Activated CD8-positive, alpha-beta T cell treated with anti-CD3 and anti-CD28 coated beads for 36 hours (primary cell): ENCODE measurements at places on chromosomes 12 and 14. TPM values are rescaled to one million over a fixed set of nuclear protein-coding genes. Genes with fewer than 3 reads are reported as not detected.

The KLRC3 gene
- 2.8 TPM for total RNA-seq

The PHLDA1 gene
- 33.9 TPM for total RNA-seq

The ABCC9 gene
- not detected for total RNA-seq

The KLRD1 gene
- total RNA-seq, result 10.8 TPM

The PCED1B gene
- total RNA-seq, result 119 TPM

The NEUROD4 gene
- total RNA-seq, result not detected

- DNase-seq, result no peak
Measured at GRCh38 chr12:124582108-124582424, 14.7 kb upstream of the NCOR2 start.

DNA sequence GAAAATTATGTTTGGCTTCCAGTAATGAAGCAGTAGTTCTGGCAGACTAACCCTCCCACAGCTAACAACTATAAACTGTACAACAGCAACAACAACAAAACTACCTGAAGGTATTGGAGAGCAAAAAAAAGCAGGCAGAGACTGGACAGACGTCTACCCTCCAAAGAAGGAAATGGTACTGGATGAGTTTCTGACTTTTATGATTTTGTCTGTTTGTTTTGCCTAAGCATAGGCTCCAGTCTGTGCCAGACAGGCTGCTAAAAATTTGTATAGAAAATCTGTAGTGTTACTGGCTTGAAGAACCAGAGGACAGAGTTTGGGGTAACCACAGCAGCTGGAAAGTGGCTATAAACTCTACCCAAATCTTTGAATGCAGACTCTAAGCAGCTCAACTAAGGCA, 131.3 kb downstream of the SLC25A47 start:
- no peak for DNase-seq

GRCh38 chr12:132023658-132024057, 73.9 kb downstream of the EP400 start:
- DNase-seq, result no peak

DNA sequence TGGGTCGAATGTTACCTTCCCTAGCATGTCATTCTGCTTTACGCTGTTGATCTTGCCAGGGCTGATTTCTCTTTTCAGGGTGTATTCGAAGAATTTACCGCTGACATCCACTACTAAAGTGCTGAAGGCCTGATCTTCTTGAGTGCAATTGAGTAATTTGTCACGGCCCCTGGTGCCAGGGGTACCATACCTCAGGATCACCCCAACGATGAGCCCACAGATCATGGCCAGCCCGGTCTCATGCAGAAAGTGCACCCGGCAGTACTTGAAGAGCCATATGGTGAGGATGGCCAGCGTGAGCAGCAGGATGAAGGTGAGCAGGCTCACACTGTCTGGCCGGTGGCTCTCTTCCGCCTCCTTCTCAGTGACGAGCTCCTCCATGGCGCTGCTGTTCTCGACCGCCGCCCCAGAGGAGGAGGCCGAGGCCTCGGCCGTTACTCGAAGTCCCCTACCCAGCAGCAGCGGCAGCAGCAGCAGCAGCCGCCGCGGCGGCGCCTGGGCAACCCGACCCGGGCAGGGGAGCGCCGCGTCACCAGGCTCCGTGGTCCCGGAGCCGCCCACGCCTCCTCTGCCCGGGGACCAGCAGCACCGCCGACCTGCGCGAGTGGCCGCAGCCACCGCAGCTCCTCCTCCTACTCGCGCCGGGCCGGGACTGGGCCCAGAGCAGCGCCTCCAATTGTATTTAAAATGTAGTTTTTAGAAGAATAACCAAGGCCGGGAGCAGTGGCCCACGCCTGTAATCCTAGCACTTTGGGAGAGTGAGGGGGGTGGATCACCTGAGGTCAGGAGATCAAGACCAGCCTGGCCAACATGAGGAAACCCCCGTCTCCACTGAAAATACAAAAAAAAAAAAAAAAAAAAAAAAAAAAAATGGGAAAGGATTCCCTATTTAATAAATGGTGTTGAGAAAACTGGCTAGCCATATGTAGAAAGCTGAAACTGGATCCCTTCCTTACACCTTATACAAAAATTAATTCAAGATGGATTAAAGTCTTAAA, 58.5 kb upstream of the TMPO start:
- DNase-seq, result peak; percentile 54

- no peak for DNase-seq
Measured at GRCh38 chr12:48938805-48939204, 13.5 kb upstream of the FKBP11 start.

GRCh38 chr12:6211421-6211869, 11.2 kb downstream of the CD9 start:
- DNase-seq, result no peak

GRCh38 chr12:57852200-57852599, 5.7 kb upstream of the CTDSP2 start:
- no peak for DNase-seq

DNA sequence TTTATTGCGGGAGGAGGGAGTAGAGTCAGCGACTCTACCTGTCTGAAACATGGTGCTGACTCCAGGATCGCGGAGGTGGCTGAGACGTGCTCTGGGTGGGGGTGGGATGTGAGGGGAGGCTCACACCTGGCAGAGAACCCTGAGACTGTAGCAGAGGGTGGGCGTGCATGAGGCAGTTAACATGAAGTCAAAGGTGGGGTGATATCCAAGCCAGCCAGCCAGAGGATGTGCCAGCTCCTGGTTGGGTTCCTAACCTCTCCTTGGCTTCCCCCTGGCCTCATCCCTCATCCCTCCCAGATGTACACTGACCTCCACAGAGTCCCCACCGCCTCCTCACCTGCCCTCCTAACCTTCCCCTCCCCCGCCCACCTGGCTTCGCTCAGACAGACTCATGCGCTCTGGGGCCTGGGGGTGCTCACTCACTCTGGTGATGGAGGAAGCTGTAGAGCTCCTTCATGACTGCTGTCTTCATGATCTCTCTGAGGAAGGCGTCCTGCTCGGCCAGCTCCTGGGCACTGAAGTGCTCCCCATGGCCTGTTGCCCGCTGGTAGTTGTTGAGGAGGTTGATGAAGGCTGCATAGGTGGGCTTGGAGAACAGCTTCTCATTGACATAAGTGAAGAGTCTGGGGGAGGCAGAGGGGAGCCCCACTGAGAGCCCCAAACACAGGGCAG, 9.3 kb downstream of the ENDOU start:
- no peak for DNase-seq

DNA sequence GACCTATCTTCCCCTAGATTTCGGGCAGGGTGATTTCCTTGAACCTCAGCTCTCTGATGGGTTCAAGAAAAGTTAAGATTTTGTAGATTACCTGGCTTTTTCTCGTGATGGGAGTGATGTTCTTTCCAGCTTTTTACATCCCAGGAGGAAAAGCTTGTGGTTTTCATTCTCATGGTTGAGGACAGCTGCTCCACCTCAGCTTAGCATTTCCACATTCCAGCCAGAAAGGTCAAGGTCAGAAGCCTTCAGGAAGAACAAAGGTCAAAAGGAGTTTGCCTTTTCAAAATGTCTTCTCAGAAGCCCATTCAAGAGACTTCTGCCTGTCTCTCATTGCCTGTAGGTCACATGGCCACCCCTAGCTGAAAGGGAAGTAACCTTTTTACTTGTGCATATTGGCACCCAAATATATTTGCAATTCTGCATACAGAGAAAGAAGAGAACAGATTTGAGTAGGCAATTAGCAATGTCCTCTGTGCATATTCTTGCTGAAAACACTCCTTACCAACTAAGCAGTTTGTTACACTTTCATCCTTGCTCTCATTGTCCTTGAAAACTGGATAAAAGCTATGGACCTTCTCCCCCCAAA, 6.6 kb upstream of the ADGRD1 start:
- DNase-seq, result no peak

- no peak for DNase-seq
Measured at GRCh38 chr12:31533470-31533869, 57.5 kb downstream of the DENND5B start.

- no peak for DNase-seq
Measured at GRCh38 chr12:8154526-8154925, 2.3 kb upstream of the ZNF705A start.

- no peak for DNase-seq
Measured at GRCh38 chr12:123363390-123363739, 1.3 kb downstream of the SBNO1 start.

DNA sequence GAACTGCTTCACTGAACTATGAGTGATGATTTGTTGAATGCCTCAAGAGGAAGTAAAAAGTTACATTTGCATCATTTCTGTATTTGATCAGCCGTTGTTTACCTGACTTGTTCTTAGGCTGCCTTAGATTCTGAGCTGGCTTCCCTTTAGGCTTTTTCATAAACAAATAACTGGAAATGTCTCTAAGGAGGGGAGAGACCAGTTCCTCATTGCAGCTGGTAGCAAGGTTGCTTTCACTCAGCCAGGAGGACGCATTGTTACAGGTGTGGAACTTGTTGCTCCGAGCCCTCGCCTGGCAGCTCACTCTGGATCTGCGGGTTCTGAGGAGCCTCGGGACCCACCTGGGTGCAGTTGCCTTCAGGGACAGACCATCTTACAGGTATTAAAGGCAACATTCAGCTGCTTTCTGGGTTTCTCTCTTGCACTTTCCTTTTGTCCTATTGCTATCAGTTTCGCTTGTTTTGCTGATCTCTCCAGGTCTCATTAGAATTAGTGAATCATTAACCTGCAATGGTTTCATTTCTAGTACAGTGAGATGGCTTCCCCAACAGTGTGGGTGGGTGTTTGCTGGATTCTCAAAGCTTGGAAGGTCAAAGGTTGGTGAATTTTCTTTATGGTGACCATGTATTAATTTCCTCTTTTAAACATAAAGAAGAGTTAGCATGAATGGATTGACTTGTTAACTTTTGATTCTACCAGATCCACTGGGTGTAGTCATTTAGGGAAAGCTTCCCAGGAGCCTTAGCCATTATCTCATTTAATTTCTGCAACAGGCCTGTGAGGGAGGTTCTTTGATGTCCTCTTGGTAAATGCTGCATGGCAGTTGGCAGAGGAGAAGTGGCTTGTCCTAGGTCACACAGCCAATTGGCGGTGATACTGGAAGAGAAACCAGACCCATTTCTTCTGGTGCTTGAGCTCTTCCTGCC, at the start of gene PLEKHG7:
Gene PLEKHG7 (plus strand): TSS at position 236 of the 926 bp plus-strand sequence. CDS start 3,643 bp downstream, outside the sequence.
- DNase-seq, result peak; percentile 32

DNA sequence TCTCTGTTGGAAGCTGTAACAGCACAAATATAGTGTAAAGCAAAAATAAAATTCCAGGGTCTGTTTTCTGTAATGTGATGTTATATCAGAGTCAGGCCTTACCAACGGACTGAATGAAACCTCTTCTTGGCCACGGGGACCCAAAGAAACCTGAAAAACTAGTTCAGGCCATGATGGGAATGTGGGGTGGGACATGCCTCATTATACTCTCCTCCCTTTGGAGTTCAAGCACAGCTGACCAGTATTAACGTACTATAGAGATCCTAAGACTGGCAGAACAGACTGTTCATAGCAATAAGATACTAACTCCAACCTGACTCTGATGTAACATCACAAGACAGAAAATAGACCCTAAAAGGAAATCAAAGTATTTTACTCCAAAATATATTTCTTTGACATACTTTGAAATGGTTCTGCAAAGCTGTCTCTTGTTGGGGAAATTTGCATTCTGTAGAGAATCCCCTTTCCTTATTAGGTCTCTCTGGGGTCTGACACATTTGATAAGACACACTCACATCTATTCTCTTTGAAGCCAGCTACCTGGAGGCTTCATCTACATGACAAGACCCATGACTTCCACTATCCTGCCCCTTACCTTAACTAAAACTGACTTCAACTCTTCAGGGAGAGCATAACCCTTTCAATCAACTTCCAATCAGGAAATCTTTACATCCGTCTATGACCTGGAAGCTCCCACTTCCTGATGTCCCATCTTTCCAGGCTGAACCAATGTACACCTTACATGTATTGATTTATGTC, 444.6 kb downstream of the SOX5 start:
- DNase-seq, result no peak

- no peak for DNase-seq
Measured at GRCh38 chr12:43062201-43062895, 472.8 kb upstream of the PRICKLE1 start.

- DNase-seq, result peak; percentile 42
Measured at GRCh38 chr12:106736051-106736957, 38.2 kb upstream of the RIC8B start.

DNA sequence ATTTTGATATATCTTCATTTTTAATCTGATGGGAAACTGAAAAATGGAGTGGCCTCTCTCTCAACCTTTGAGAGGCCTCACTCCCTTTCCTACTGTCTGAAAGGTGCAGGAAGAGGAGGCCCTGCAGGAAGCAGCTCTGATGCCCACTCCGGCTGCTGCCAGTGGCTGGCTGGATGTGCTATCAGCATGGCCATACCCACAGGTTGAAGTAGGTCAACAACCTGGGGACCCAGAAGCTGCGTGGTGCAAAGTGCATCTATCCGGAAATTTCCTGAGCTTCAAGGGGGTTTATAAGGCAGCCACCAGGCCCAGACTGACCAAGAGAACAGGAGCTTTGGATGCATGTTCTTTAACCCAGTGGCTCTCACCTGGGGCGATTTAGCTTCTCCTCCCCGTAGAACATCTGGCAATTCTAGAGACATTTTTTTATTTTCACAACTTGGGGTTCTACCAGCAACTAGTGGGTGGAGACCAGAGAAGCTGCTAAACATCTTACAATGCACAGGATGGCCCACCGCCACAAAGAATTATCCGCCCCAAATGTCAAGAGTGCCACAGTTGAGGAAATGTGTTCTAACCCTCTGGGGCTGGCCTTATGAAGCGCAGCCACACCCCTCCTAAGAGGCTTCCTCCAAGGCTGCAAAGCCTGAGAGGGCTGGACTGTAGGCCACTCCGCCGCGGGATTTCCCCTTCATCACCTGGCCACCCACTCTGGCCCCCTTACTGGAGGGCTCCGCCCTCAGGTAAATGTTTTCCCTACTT, 8.2 kb upstream of the BATF start:
- DNase-seq, result peak; percentile 26

GRCh38 chr14:79318371-79318770, 892.9 kb downstream of the DIO2 start:
- no peak for DNase-seq

GRCh38 chr12:98821866-98822265, 176.8 kb downstream of the APAF1 start:
- DNase-seq, result no peak

DNA sequence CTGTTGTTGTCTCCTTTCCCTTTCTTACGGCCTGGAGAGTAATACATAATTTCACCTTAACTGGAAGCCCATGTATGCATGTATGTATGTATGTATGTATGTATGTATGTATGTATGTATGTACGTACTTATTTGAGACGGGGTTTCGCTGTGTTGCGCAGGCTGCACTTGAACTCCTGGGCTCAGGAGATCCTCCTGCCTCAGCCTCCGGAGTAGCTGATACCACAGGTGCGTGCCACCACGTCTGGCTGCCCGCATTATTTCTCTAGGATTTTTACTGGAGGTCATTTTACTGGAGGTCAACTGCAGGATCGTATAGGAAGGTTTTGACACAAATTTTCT, 644 bp upstream of the OS9 start:
- no peak for DNase-seq
